SIG-M5 (cell line): ENCODE measurements at places on chromosomes 4 and X.

GRCh38 chr4:155704841-155705404 lies 38.3 kb downstream of the GUCY1A1 start:
- no peak for DNase-seq

- DNase-seq, result no peak
Measured at GRCh38 chr4:66704243-66704642, 841.1 kb downstream of the CENPC start.

DNA sequence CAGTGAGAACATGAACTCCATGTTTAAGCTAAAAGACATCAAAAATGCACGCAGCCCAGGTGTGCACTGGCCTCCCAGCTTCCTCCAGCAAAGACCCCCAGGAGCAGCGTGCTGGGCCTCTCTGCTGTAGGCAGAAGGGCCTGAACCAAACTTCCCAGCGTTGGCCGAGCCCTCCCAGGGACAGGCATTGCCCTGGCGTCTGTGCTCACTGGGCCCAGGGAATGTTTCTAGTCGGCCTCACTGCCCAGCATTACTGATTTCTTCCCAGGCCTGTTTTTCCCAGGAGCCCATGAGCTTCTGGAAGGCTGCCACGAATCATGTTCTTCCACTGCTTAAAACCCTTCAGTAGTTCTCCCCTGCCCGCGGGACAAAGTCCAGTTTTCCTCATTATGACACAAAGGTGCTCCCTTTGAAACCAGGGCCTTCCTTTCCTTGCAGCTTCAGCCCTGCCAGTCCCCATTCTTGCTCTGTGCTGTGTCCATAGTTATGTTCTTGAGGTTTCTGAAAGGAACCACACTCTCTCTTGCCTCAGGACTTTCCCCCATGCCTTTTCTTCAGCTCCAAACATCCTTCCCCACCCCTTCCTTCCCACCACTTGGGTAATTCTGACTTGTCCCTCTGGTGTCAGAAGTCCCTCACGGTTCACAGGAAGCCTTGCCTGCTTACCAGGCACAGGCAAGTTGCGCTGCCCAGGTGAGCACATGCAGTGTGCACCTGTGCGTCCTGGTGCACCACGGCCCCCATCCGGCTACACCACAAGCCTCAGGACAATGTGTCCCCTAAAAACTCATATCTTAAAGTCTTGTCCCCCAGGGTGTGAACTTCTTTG lies 93.4 kb upstream of the ENPP6 start:
- DNase-seq, result no peak

- no peak for DNase-seq
Measured at GRCh38 chr4:73451404-73451803, 15.4 kb downstream of the AFP start.

DNA sequence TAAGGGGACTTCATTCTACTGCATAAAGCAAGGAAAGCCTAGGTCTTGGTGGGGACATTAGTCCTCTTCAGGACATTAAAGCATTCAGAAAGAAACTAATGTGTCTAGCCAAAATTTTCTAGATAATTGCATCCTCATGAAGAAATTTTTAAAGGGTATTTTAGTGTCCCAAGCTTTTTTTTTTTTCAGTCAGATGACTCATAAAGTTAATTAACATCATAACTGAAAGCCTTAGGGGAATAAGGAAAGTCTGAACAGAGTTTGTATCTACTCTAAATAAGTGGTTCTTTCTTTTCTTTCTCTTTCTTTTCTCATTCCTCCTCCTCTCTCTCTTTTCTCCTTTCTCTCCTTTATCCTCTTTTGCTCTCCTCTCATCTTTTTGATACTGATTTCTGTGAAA lies 202.4 kb downstream of the ADAMTS3 start:
- no peak for DNase-seq

- no peak for DNase-seq
Measured at GRCh38 chr4:151195801-151196200, 81.2 kb upstream of the PRSS48 start.

DNA sequence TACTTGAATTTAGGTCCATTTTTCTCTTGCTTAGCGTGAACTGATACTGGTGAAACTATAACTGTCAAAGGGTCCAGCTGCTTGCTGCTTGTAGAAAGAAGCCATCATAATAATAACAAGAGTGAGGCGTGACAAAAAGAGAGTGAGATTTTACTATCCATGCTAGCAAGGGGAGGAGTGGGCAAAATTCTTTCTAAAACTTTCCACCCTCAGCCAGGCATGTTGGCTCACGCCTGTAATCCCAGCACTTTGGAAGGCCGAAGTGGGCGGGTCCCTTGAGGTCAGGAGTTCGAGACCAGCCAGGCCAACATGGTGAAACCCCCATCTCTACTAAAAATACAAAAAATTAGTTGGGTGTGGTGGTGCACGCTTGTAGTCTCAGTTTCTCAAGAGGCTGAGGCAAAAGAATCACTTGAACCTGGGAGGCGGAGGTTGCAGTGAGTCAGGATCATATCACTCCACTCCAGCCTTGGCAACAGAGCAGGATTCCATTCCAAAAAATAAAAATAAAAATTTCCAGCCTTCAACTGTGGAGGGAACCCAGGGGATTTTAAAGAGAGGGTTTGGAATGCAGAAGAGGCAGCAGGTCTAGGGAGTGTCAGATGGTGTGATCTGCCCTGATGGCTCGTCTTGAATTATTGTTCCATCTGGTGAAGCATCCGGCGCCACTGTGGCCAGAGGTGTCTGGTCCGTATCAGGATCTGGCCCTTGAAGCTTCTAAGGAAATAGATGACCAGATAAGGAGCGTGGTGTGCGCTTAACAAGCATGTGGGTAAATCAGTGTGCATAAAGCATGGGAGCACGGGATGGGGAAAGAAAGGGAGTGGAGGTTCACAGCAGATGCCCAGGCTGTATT lies 51.8 kb downstream of the LRP2BP start:
- no peak for DNase-seq

DNA sequence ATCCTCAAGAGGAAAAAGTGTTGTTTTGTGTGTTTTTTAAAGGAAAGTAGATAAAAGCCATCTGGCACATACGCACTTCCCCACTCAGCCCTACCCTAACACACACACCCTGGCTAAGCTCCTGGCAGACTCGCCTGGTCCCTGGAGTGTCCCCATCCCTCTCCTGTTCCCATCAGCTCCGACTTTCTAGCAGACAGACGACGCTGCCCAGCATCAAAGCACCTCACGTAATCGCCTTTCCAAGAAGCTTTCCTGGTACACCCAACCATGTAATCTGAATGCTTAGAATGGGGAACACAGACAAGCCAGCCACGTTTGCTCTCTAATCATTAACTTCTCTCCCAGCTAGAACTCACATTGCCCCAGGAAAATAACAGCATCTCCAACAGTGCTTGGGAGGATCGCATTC lies 116.2 kb downstream of the AFAP1 start:
- no peak for DNase-seq

- no peak for DNase-seq
Measured at GRCh38 chrX:119118780-119119395, 8.7 kb downstream of the KIAA1210 start.

GRCh38 chr4:70624226-70624793 lies 4.2 kb upstream of the ENAM start:
- DNase-seq, result no peak

GRCh38 chrX:46072791-46073190 lies 472.4 kb downstream of the ZNF674 start:
- no peak for DNase-seq

DNA sequence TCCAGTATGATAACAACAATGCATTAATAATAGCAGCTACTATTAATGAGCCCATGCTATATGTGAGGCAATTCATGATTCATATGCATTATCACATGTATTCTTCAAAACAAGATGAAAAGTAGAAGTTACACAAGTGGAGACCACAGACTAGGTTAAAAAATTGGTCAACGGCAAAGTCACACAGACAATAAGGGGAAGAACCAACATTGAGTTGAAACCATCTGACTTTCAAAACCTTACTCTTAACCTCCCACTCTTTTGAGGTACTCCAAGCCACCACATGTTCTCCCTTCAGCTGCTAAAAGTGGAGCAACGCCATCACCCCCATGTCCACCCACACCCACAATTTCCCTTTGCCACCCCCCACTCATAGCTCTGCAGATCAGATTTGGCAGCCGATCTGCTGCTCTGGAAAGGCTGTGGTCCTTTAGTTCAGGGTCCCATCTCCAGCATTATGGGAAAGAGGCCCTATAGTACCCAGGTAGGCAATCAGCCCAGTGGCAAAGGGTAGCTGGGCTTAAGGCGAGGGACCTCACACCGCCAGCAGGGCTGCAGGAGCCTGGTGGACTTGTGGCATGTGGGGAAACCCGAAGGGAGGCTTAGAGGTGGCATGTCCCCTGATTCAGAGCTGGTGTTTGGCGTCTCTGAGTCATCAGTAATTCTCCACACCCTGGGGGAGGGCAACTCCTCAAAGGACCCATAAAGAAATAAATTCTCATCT lies 33.5 kb upstream of the CYBB start:
- peak; percentile 88 for DNase-seq

- DNase-seq, result no peak
Measured at GRCh38 chr4:107818301-107818910, 6.3 kb upstream of the SGMS2 start.

DNA sequence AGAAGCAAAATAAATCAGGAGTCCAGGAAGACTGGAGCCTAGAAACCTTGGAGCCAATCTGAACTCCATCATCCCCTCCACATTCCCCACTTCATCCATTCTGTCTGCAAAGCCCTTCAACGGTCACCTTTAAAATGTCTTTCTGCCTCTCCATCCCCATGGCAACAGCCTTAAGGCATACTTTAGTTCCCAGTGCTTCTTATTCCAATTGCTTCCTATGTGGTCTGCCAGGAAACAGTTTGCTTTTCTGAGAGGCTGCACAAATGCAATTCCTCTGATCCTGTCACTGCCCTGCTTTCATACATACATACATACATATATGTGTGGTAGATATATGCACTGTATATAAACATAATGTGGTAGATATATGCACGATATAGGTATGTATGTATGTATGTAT lies 786 bp upstream of the MAGEH1 start:
- no peak for DNase-seq

- no peak for DNase-seq
Measured at GRCh38 chr4:108107729-108108382, 60.9 kb downstream of the LEF1 start.

GRCh38 chr4:137635108-137635507 lies 102.8 kb upstream of the PCDH18 start:
- DNase-seq, result no peak

- DNase-seq, result no peak
Measured at GRCh38 chr4:184899261-184900134, 73.7 kb upstream of the ACSL1 start.

- no peak for DNase-seq
Measured at GRCh38 chr4:7646384-7647061, 211.8 kb upstream of the PSAPL1 start.

- no peak for DNase-seq
Measured at GRCh38 chrX:867966-868647, 237.5 kb downstream of the SHOX start.

DNA sequence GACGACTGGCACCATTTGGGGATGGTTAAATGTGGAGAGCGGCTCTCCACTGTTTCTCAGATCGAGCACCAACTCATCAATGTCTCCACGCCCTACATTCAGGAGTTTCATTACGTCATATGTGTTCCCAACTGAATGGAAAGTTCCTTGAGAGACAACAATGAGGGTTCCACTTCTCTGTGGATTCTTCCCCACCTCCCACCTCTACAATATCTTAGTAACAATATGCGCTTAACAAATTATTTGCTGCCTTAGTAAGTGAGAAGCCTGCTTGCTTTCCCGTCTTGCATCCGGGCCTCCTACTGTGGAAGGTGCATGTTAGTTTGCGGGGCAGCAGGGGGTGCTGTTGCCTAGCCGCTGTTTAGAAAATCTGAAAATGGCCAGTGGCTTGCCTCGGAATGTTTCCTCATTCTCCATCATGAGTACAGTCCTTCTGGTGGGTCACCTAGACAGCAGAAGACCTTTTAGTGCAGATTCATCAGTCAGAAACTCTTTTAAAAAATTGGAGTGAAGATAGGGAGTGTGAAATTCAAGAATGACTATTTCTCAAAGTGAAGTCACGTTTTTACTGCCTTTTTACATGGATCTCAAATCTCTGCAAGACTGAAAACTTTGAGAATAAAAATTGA lies 55.7 kb downstream of the PHOX2B start:
- no peak for DNase-seq

DNA sequence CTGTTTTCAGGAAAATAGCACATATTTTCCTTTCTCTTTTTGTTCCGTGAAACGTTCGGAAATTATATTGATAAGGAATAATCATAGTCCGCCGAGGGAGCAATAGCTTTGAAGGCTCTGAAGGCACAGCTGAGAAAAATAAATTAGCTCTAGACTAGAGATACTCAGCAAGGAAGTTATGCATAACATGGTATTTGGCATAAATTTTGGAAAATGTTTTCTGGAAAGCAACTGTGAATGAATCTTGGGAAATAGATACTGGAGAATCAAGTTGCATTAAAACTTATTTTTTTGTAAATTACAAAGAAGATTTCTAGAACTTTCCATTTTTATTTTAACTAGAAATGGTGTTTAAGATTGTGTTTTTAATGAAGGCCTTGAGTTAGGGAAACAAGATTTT lies 92.4 kb downstream of the HPRT1 start:
- no peak for DNase-seq

DNA sequence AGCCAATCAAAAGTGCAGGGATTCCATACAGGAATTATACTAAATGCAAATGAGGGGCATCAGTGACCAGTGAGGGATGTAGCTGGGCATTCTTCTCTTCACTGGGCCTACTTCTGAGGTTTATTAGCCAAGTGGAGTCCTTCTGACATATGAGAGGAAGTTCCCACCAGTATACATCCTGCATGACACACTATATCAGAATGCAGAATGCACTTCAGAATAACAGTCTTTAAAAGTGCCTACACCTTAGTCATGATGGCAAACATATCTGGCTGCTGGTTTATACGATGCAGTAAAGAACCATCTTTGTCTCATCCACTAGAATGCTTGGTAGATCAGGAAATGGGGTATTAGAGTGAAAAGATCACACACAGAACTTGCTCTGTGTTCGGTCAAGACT lies 180.3 kb upstream of the PPARGC1A start:
- DNase-seq, result no peak

DNA sequence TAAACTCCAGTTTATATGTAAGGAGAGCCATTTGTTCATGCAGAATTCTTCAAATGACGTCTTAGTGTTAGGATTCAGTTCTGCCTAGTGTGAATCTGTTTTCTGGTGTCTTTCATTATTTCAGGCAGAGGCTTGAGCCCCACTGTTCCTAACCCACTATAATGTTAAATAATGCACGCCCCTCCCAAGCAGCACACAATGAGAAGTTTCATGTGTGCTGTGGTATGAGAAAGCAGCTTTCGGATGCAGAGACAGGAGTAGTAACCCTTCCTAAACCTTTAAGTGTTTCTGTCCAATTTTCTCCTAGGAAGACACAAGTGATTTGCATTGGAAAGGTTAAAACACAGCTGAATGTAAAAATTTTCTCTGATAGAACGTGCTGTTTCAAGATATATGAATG lies 54.5 kb downstream of the TRIM2 start:
- DNase-seq, result no peak

DNA sequence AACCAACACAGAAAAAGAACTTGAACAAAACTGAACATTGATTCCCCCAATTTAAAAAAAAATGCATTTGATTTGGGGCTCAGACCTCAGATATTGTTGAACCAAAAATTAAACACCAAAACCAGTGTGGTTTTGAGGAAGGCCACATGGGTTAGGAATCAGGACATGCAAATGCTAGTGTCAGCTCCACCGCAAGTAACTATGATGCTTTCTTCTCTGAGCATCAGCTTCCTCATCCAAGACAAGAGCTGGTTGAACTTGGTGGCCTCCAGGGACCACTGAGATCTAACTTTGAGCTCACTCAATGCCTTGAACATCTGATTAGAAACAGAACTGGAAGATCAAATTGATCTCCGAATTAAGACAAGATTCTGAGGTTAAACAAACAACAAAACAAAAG lies 142.9 kb upstream of the NWD2 start:
- no peak for DNase-seq
